ENCODE measurements at places on chromosomes 6 and 20.
A peak's percentile ranks its signal among the peaks of the same experiment; 100 is the strongest.

- no peak for DNase-seq
Observed at GRCh38 chr6:46730921-46731461, 4.2 kb downstream of the PLA2G7 start.

- no peak for DNase-seq
Observed at GRCh38 chr20:20096421-20096820, 44.1 kb downstream of the CFAP61 start.

DNA sequence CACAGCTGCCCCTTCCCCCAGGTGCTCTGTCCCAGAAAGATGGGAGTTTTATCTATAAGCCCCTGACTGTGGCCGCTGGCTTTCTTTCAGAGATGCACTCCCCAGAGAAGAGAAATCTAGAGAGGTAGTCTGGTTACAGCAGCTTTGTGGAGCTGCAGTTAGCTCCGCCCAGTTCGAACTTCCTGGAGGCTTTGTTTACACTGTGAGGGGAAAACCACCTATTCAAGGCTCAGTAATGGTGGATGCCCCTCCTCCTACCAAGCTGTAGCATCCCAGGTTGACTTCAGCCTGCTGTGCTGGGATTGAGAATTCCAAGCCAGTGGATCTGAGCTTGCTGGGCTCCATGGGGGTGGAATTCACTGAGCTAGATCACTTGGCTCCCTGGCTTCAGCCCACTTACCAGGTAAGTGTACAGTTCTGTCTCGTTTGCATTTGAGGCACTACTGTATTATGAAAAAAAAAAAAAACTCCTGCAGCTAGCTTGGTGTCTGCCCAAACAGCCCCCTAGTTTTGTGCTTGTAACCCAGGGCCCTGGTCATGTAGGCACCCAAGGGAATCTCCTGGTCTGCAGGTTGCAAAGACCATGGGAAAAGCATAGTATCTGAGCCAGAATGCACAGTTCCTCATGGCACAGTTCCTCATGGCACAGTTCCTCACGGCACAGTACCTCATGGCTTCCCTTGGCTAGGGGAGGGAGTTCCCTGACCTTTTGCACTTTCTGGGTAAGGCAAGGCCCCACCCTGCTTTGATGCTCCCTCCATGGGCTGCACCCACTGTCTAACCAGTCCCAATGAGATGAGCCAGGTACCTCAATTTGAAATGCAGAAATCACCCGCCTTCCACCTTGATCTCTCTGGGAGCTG is 275.0 kb downstream of the CENPW start:
- DNase-seq: no peak

- DNase-seq: no peak
Observed at GRCh38 chr20:22924046-22924737, 110.9 kb upstream of the SSTR4 start.

DNA sequence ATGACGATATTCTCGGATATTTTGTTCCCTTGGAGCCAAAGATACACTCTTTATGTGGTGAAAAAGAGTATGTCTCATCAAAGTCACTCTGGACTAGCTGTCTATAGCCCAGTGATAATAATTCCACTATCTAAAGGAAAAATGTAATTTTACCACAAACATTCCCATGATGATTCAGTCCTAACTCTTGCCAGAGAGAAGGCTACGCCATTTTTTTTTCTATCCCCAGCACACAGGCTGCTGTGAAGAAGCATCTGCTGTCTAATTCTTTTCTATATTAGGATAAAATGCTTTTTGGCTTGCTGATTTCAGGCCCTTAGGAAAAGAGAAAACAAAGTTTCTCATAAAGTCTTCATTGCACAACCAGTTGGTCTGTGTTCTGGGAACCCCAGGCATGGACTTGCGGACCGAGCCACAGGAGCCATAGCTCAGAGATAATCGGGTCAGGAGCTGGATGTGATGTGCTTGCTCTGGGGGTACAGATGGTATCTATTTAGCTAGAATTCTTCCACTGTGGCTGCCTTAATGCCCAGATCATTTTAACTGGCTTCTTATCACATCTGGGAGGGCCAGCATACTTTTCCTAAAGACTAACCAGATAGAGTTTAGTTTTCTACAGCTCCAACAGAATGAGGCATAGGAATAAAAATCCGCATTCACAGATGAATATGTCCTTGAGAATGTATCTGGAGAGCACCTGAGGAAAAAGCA is 683.7 kb upstream of the ID4 start:
- no peak for DNase-seq

- no peak for DNase-seq
Observed at GRCh38 chr6:39214846-39215639, 14.2 kb downstream of the KCNK5 start.

GRCh38 chr6:68506911-68507310 is 128.2 kb upstream of the ADGRB3 start:
- DNase-seq: no peak

DNA sequence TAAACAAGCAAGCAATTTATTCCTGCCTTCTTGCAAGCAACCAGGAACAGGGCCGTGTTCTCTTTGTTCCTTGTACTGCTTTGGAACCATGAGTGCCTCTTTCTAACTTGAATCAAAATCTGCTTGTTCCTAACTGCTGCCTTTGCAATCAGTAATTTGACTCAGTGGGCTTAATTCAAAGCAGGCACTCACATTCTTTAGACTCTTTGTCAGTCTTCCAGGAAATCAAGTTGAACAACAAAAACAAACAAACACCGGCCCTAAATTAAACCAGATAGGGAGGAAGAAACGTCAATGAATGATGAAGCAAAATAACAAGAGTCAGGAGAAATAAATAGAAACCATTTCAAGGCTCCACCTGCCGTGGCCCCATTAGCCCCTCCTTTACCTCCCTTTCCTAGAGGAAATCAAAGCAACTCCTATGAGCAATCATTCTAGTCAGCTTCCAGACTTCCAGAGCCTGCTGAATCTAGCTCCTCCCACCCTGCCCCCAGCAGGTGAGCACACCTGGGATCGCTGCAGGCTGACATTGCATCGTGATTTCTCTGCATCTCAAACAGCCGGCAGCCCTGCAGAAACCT is 582.2 kb upstream of the FLRT3 start:
- no peak for DNase-seq

- DNase-seq: no peak
Observed at GRCh38 chr20:53510262-53510661, 83.4 kb downstream of the ZNF217 start.

DNA sequence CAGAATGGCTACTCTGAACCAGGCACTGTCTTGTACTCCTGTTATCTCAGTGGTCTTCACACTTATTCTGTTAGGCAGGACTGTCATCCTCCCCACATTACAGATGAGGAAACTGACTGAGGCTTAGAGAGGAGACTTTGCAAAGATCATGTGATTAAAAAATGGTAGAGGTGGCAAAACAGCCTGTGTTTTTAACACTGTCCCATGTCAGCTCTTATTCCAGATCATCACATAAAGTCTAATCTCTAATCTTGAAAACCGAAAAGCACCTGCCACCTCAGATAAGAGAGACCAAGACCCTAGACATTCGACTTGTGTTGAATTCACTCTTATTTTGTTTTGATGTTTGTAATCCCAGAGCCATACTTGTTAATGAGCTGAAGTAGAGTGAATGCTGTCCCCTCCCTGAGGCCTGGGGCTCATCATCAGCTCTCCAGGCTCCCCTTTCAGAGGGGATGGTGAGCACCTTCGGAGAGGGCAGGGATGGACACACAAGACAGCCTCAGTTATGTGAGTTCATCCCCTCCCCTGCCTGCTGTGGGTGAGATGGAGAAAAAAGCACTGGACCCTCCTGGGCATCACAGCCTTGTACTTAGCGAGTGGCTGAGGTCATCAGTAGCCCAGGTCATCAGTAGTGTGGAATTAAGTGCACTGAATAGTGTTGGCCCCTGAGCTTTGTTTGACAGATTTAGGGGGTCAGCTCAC is 30.6 kb downstream of the MTHFD1L start:
- no peak for DNase-seq

DNA sequence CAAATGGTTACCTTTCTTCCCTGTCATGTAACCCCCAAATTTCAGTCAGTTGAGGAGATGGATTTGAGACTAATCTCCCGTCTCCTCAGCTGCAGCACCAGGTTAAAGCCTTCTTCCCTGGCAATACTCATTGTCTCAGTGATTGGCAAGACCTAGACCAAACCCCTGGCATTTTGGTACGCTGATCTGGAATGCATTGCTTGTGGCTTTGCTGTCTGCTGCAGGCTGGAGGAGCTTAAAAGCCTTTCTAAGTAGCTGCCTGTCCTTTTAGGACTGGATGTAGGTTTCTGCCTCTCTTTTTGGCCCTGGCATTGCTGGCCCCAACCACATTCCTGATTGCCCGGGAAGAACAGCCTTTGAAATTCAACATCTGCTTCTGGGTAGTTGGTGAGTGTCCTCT is 729.6 kb upstream of the GJE1 start:
- DNase-seq: no peak

- no peak for DNase-seq
Observed at GRCh38 chr6:39563566-39564311, 161.5 kb downstream of the KIF6 start.

DNA sequence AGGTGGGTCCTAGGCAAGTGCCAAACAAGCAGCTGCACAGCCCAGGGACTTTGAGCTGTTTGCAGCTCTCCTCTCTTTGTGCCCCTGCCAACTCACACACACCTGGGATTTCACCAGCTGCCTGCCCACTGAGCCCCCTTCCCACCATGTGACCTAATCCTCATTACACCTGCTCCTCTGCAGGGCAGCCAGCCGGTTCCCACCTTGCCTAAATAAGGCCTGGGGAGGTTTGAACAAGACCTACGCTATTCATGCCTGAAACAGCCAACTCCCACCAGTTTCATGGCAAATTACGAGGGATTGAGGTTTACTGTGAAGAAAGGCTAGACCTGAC is 92.6 kb upstream of the SOX4 start:
- DNase-seq: no peak

GRCh38 chr6:147366290-147366689 is 142.2 kb upstream of the SAMD5 start:
- DNase-seq: no peak

DNA sequence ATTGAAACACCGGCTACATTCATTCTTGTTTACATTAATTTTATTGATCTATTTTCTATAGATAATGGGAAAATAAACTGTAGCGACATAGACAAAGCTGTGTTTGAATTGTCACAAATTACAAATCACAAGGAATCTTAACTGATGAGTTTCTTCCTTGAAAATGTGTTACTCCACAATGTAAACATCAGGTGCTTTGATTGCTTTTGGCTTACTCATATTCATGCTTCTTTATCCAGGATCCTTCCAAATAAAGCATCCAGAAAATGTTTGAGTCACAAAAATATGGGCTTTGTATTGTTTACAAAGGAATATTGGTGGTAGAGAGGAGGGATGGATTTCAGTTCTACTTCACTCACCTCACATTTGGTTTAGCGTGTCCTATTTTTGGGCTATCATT is 64.0 kb downstream of the BMP2 start:
- no peak for DNase-seq

DNA sequence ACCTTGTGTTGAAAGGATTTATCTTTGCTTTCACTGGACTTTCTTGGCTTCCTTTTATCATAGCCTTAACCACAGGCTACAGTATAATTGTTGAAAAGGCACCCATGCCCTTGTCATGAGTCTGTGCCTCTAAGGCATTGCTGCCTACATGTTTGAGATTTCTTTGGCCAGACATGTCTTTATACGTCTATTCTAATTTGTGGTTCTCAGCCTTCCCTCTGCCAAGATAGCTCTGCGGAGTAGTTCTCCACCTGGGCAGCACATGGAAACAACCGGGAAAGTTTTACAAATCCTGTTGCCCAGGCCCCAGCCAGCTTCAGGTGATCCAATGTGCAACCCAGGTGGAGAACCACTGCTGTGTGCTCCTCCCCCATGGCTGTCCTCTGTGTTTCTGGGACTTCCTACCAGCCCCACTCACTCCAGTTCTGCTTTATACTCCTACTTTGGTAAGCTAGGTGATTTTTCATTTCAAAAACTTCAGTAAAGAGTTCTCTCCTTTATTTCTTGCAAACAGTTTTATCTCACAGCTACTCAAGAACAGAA is 159.6 kb upstream of the MYLIP start:
- DNase-seq: no peak

DNA sequence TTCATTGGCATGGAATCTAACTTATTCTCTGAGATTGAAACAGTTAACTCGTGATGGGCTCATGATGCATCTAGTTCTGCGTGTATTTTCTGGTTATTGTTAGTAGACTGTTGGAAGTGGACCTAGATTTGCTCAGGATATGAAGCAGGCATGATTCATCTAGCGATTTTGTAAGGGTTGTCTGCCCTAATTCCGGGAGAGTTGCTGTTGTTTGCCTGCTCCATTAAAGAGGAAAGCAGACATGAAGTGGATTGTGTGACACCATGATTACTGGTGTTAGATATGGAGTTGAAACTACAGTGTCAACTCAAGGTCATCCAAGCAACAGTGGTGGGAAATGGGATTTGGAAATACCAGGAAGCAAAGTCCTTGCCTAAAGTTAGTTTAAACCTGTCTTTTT is 41.0 kb downstream of the SOX4 start:
- DNase-seq: no peak

- no peak for DNase-seq
Observed at GRCh38 chr20:18055261-18055660, 2.5 kb downstream of the OVOL2 start.

DNA sequence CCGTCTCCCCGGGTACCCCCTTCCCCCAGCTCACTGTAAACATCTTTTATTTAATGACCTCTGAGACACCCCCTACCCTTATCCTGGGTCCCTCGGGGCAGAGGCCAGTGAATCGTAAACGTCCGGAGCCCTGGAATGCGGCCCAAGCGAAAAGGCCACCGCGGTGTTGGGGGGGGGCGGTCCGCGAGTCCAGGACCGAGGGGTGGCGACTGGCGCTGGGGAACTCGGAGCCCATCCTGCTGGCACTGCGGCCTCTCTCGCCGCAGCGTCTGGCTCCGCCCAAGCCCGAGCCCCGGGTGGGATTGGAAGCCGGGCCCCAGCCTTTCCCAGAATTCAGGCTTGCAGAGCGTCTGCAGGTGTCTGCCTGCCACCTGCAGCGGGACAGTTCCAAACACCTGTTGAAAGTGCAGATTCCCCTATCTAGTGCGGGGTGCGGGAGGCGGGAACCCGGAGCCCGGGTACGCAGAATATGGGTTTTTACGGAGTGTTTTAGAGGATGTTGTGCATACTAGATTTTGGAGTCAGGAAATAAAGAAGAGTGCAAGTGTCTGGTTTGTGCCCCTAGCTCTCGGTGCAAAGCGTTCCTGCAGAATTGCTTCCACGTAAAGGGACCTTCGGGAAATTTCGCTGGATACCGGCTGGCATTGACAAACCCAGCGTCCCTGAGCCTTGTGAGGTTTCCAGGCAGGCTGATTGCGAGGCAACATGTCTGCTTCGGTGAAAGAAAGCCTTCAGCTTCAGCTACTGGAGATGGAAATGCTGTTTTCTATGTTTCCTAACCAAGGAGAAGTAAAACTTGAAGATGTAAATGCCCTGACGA is 800 bp downstream of the RWDD2A start:
- peak; percentile 36 for DNase-seq

DNA sequence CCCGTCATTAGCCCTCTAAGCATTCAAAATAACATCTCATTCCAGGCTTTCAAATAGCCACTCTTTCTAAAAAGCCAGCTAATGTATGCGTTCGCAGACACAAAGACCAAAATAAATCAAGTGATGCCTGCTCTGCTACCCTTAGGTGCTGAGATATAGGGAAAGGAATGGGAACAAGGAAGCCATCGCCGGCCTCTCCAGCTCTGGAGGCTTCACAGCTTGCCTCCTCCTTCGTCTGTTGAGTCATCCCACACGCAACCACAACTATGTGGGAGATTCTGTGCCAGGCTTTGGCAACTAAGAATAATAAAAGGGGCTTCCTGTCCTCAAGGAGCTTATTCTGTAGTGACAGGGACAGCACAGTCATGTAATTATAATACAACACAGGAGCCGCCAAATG is 27.3 kb upstream of the SLC22A23 start:
- DNase-seq: no peak

GRCh38 chr6:4649728-4650127 is 126.5 kb upstream of the CDYL start:
- DNase-seq: no peak

- no peak for DNase-seq
Observed at GRCh38 chr6:70086806-70087205, 216.1 kb downstream of the COL9A1 start.

Measured in amygdala (tissue), 56 donors.